ENCODE measurements at places on chromosomes 7 and 10.

DNA sequence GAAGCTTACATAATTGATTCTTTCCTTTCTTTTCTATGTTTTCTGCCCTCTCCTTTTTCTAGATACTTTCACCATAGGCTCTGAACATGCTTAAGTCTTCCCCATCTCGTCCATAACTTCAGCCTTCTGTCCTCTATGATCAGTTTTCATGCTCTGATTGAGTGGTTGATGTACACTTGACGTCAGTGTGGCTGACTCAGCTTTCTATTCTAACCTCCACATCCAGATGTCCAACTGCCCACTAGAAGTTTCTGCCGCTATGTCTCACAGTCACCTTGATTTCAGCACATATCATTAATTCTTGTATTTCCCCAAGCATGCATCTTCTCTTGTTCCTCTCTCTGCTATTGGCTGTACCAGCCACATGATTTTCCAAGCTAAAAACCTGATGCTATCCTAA lies 15.0 kb downstream of the CDK14 start:
- no peak for DNase-seq

GRCh38 chr7:151038951-151039849 lies 9.1 kb upstream of the ASIC3 start:
- DNase-seq = no peak

DNA sequence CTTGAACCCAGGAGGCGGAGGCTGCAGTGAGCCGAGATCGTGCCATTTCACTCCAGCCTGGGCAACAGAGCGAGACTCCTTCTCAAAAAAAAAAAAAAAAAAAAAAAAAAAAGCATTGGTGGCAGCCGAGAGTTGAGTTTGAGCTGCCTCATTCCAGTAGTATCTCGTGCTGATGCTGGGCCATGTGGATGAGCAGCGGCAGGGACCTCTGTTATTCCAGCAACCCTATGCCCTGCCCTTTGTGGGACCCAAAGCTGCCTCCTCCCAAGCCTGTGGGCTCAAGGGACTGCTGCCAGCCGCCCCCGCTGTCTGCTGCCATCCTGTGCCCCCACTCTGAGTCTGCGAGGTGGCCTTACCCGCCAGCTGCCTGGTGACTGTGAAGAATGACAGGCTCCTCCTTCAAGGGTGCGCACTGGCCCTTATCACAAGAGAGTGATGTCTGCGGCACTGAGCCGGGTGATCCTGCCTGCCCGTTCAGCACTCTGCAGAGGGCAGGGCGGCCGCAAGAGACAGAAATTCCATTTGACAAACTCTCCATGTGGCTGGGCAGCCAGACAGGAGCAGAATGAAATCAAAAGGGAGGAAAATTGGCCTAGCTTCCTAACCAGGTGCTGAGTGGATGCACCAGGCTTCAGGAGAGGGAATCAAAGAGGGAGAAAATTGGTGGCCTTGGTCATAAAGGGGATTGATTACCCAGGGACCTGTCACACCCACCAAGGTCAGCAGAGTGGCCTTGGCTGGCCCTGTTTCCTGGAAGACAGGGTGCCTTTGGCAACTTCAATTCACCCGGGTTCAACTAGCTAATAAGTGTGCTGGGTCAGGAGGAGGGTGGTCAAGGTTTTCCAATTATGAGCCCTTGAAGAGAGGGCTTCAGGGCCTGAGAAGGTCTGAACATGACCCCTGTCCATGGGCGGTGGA lies 65.3 kb upstream of the ZMIZ1 start:
- DNase-seq = no peak

- DNase-seq = no peak
These were observed 57.1 kb downstream of the STEAP1B start for GRCh38 chr7:22442882-22443369.

DNA sequence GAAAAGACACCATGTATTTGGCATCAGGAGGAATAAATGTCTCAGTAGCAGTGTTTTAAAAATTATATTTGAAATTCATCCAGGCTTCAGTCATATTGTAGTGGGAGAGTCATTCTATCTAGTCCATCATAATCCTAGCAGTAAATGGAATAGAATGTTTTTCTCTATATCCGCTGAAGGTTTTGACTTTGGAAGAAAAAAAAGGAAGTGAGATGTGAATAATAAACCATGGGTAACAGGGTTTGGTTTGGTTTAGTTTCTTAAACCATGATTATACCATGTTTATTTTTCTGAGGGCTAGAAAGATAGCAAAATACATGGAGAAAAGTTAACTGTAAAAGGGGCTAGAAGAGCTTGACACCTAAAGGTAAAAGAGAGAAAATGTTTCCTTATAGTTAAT lies 16.4 kb upstream of the BPGM start:
- DNase-seq = no peak

GRCh38 chr7:71470326-71470725 lies 338.4 kb downstream of the GALNT17 start:
- DNase-seq = no peak

DNA sequence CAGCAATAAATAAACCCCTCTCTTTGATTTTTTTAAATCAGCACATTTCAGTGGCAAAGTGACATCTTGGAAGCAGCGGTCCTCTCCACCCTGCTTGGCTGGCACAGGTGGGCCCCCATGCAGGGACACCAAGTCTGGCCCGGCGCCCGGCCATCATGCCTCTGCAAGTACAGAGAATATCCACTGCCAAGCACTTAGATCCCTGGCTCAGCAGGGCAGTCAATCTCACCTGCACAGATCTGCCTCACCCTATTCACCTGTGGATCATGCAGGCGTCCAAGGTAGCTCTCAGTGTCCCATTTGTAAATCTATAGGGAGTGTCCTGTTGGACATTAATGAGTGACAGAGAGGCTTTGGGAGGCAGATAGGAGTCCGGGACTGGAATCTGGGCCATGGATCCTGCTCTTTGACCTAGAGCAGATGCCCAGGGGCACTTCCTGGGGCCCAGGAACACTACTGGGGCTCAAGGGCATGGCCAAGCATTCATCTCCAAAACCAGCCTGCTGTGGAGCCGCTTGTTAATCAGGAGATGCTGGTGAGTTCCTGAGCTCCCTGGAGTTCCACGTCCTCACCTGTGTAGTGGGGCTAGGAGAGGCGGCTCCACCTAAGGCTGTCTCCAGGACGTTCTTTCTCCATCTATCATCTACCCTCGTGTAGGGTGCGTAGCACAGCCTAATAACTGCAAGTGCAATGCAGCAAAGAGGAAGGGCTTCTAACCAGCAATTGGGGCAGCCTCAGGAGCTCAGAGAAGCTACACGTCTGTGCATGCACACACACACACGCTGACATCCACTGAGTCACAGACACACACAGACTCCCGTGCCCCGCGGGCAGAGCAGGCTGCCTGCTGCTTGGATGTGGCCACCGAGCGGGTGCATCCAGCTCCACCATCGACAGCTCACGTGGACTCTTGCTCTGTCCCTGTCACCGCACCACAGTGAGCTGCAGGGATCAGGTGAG lies 123.6 kb downstream of the OAT start:
- DNase-seq = peak; percentile 51

DNA sequence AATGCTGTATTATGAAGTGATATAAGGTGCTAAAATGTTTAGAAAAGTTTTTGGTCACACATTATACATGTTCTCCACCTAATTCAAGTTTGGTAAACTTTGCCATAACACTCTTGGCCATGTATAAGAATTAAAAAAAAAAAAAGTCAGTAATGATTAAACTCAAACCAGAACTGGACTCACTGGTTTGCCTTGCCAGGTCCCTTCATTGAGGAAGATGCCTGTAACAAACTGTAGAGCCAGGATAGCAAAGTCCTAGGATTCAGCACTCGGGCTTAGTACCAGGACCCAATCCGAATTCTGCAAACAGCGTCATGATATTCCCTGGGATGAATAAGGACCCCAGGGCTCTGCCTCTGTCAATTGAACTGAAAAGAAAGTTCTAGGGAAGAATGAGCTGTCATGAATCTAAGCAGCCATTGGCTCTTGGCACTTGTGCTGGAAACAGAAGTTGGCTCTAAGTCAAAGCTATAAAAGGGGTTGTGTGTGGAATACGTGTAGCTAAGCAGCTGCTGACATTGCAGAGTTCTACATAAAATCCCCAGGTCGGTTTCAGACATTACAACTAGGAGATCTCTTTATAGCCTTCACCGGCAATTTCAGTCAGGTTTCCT lies 216.9 kb downstream of the C7orf25 start:
- no peak for DNase-seq

DNA sequence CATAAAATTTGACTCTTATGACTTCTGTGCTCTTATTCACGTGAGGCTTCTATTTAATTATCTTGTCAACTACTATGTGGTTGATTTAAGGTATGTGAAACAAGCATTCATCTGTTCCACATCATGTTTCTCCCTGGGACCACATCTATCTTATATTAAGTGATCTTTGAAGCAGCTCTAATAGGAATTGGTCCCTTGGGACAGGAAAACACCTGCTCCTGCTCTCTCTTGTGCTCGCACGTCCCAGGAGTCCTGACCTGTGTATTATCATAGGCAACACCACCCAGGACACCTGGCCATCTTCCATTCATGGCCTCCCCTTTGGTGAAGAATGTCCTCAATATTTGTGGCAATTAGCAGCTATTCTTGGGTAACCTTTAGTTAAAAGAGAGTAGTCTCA lies 269.2 kb downstream of the NRG3 start:
- DNase-seq = no peak

DNA sequence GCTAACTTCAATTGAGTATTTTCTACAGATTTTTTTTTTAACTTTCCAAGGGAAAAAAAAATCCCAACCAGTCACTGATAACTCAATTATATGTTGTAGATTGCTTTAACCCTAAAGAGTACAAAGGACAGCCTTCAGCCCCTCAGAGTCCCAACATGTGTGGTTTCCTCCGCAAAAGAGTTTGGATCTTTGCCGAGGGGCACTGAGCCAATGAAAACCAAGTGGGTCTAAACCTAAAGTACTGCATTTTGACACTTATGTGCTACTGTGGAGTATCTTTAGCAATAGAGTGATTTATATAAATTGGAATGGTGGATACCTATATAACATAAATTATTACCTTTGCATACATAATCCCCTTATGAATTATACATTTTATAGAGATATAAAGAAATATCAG lies 91.5 kb downstream of the SEMA3D start:
- DNase-seq = no peak

DNA sequence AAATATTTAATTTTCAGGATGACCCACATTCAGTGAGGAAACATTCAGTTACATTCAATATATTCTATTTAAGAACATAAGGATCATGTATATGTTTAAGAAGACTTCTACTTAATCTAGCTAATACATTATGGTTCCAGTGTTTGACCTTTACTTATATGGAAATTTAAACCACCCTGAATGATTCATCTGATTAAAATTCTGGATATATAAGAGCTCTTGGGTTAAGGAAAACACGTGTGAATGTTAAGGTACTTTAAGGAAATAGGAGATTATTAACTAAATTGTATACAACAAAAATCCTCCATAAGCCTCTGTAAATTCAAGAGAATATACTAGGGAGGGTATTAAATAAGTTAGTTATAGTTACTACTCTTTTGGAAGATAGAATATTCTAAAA lies 40.9 kb downstream of the HDAC9 start:
- no peak for DNase-seq

DNA sequence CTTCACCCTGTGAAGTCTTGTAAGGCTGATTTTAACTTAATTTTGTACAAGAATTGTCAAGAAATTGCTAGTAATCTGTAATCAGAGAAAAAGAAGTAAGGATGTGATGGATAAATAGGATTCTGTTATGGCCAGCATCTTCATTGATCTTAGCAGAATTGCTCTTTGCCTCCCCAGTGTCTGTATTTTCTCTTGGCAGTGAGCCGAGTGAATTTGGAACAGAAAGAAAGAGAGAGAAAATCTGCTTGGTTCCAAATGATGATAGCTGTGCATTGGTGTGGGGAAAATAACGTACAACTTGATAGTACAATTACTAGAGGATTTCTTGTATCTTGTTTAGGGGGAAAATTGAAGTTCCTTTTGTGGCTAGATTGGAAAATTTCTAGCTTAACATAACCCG lies 34.6 kb downstream of the VTI1A start:
- no peak for DNase-seq

DNA sequence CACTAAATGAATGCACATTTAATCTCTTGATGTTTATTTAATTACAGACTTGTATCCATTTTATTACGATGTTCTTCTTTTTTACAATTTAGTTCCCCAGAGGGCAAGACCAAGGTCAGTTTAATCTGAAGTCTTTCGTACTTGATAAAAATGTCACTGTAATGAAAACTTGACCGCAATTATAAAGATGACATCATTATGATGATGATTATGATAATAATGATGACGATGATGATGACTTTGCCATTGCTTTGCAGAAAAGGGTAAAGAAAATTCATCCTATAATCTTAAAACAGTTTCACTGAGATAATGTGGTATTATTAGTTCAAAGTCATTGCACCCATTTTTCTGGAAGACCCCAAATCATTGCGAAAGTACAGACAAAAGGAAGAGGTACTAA lies 290.1 kb downstream of the NEBL start:
- no peak for DNase-seq

DNA sequence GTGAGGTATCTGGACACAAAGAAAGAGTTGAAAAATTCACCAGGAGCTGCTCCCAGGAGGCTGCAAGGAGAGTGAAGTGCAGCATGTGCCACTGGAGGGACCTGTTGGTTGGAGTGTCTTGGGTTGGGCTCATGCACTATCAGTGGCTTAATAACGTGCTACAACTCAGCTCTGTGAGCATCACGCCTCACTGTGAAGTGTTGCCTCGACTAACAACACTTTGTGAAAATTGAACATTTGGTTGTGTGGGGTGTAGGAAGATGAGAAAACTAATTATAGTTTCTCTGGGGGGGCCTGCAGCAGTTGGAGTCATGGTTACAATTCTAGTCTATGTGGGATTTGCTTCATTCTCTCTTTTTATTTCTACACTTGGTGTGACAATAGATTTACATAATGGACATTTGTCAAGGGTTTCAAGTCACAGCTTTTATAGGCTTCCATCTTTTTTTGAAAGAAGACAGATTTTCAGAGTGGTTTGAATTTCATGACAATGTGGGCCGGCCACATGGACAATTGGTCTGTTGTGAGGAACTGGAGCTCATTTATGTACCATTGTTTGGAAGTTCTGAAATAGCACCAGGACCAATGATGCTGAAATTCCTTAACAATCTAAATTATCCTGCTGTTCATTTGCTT lies 121.3 kb downstream of the RAMP3 start:
- no peak for DNase-seq

GRCh38 chr7:142553216-142553615 lies 196.1 kb upstream of the PRSS1 start:
- DNase-seq = no peak

DNA sequence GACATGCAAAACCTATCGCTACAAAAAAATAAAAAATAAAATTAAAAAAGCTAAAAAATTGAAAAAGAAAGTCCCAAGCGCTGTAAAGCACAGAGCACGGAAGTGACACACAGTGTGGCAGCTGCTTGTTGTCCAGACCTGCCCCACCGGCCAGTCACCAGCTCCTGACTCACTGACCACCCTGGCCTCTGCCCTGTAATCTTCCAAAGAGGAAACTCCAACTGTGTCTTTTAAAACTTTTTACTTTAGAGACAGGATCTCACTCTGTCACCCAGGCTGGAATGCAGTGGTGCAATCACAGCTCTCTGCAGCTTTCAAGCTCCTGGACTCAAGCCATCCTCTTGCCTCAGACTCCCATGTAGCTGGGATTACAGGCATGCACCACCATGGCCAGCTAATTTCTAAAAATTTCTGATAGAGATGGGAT lies 23.6 kb downstream of the GNA12 start:
- no peak for DNase-seq

- DNase-seq = no peak
These were observed 195.8 kb downstream of the RPS24 start for GRCh38 chr10:78229489-78229888.

- DNase-seq = no peak
These were observed 16.7 kb upstream of the C10orf95 start for GRCh38 chr10:102467971-102468438.

- no peak for DNase-seq
These were observed 78.2 kb downstream of the AKR1C4 start for GRCh38 chr10:5274795-5275194.

GRCh38 chr10:6562221-6562620 lies 17.9 kb downstream of the PRKCQ start:
- no peak for DNase-seq
